ENCODE measurements at places on chromosomes 5 and 9. TPM values are rescaled to one million over a fixed set of nuclear protein-coding genes. Genes with fewer than 3 reads are reported as not detected.

Gene GNA14
- not detected for total RNA-seq

Gene MCCC2
- 41.2 TPM for total RNA-seq

Gene GM2A
- 19.6 TPM for total RNA-seq

Gene SPINK1
- total RNA-seq: not detected

Gene OR1J2
- not detected for total RNA-seq

Gene QRFP
- total RNA-seq: not detected

Gene ZNF300
- 0.55 TPM for total RNA-seq

Gene PLPP6
- 5.2 TPM for total RNA-seq

Gene GABRG2
- not detected for total RNA-seq
